HFF-Myc (cell line): ENCODE measurements at places on chromosomes 12 and 14.

- no peak for DNase-seq
Measured at GRCh38 chr12:68011882-68012207, 22.6 kb downstream of the IFNG-AS1 start.

GRCh38 chr14:26398616-26399015, 199.2 kb downstream of the NOVA1 start:
- DNase-seq = no peak

GRCh38 chr14:49945448-49946319, 52.8 kb downstream of the ARF6 start:
- DNase-seq = no peak

GRCh38 chr12:2354151-2354991, 301.6 kb downstream of the CACNA1C start:
- no peak for DNase-seq

DNA sequence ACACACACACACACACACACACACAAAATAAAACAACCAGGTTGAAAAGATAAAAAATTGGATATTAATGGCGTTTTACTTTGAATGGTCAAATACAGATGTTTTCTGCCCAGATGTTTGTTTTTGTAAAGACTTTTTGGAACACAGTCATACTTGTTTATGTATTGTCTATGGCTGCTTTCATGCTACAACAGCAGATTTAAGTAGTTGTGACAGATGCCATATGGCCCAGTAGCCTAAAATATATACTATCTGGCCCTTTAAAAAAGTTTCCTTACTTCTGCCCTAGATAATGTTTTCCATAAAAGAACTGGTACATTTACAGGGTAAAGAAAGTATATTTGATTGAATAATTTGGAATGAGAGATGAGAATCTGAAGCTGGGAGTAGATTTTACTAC, 1362.8 kb upstream of the SEL1L start:
- DNase-seq = no peak

- DNase-seq = no peak
Measured at GRCh38 chr12:55633151-55633550, 3.5 kb upstream of the OR10P1 start.

- no peak for DNase-seq
Measured at GRCh38 chr12:9741726-9742125, 8.8 kb upstream of the CLECL1 start.

- no peak for DNase-seq
Measured at GRCh38 chr12:104790296-104791125, 167.6 kb downstream of the SLC41A2 start.

GRCh38 chr12:130458341-130458740, 120.7 kb downstream of the PIWIL1 start:
- DNase-seq = no peak

DNA sequence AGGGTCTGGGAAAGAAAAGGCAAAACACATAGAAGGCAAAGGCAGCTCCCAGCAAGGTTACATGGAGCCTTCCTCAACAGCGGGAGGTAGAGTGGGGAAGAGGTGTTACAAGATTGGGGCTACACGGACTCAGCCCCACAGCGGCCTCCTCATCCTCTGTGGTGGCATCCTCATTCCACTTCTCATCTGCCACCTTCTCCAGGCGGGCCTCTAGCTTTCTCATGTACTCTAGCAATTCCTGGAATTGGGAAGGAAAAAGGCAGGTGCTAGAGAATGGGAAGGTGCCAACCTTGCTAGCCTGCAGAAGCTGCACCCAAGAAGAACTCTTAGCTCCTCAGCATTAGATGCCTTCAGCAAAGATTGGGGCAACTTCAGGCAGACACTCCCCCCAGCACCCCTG, 13.2 kb downstream of the CALCOCO1 start:
- DNase-seq = no peak

GRCh38 chr14:104262515-104263514, 124.4 kb downstream of the KIF26A start:
- DNase-seq = no peak

DNA sequence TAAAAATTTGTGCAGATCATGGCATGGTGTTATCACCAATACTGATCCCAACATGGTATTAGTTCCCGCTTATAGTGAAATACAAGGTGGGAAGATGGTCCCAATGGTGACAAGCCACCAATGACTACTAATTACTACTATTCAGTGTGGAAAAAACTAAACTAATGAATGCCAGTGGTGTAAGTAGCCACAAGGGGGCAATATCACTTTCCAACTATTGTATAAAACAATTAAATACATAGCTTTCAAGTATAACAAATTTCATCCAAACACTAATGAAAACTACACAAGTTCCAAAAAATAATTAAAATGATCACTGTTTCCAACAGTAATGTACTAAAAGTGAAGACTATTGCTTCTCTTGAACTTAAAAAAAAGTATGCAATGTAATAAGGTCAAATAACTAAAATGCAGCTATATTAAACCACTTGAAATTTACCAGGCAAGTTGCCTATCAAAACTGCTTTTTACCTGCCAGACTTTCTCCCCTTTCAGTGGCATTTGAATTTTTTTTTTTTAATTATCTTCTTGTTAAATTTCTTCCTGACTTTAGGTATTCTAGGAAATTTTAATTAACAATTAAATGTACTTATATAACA, 58.0 kb downstream of the PAPLN start:
- peak; percentile 20 for DNase-seq

DNA sequence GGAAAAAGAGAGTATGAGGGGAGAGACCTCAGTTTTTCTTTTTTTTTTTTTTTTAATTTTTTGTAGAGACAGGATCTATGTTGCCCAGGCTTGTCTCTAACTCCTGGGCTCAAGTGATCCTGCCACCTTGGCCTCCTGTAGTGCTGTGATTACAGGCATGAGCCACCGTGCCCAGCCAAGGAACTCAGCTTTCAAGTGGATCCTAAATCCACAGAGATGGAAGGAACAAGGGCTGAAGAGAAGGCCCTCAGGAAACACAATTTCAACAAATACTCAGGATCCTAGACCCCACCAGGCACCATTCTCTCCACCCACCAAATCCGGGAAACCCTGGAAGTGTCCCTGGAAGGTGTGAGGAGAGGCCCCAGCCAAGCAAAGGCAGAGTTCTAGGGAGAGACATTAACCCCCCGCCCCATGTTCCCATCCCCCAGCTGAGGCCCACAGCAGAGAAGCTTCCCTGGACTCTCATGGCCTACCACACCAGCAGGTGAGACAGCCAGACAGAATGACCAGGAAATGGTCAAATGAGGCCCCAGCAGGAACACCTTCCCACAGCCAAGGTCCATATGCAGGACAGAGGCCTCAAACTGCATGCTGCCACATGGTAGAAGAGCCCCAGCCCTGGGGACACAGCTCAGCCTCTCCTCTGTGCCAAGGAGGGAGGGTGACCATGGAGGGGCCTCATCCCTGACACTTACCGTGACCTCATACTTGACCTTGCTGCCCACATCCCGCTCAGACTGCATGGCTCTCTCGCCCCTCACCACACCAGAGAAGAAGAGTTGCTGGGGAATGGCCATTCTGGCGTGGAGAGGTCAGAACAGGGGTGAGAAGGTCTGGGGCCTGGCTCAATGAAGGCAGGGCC, 14.1 kb downstream of the ITGA7 start:
- DNase-seq = no peak

DNA sequence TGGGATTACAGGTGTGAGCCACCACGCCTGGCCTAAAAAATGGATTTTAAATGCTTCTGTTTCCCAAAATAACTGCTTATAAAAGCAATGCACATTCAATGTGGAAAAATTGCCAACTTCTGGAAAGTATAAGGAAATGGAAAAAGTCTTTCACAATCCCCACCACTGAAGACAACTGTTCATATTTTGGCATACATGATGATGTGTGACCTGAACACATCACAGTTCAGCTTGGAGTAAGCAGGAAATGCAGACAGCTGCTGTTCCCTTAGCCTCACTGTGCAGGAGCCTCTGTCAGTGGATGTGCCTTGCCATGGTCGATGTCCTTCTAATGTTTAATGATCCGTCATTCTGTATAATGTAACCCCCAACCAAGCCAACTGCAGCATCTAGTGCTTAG, 5.2 kb downstream of the MTERF2 start:
- no peak for DNase-seq

- no peak for DNase-seq
Measured at GRCh38 chr14:93337143-93337753, 4.4 kb upstream of the BTBD7 start.

GRCh38 chr12:62966990-62967506, 32.1 kb upstream of the PPM1H start:
- DNase-seq = no peak

DNA sequence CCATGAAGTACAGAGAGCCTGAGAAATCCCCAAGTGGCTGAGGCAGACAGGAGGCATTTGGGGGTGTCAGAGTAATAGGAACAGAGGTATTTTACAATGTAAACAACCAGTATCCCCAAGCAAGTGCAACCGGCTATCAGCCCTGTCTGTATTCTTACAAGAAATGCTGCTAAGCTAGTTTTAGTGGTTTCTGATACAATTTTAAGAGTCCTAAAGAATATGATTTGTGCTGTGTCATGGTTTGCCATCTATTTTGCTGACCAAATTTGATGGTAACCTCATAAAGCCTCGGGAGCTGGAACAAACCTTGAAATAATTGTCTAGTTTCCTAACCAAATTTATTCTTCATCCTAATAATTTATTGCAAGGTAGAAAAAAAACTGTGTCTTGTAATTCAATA, 46.7 kb upstream of the EGLN3 start:
- no peak for DNase-seq

GRCh38 chr12:68786929-68787328, 21.0 kb upstream of the MDM2 start:
- no peak for DNase-seq

DNA sequence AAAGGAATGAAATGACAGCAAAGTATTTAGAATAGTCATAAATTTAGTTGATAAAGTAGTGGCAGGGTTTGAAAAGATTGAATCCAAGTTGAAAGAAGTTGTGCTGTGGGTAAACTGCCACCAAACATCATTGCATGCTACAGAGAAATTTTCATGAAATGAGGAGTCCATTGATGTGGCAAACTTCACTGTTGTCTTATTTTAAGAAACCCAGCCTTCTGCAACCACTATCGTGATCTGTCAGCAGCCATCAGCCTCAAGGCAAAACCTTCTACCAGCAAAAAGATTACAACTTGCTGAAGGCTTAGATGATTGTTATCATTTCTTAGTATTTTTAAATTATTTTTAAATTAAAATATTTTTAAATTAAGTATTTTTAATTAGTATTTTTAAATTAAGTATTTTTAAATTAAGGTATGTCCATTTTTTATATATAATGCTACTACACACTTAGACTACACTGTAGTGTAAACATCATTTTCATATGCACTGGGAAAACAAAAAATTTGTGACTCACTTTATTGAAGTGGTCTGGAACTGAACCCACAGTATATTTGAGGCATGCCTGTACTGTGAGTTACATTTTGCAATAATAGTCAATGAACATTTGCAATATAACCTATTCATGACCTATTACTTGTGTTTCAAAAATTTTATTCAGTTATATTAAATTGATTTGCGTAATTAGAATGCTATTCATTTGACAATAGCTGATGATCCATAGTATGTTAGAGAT, 67.2 kb upstream of the SYT1 start:
- DNase-seq = no peak

DNA sequence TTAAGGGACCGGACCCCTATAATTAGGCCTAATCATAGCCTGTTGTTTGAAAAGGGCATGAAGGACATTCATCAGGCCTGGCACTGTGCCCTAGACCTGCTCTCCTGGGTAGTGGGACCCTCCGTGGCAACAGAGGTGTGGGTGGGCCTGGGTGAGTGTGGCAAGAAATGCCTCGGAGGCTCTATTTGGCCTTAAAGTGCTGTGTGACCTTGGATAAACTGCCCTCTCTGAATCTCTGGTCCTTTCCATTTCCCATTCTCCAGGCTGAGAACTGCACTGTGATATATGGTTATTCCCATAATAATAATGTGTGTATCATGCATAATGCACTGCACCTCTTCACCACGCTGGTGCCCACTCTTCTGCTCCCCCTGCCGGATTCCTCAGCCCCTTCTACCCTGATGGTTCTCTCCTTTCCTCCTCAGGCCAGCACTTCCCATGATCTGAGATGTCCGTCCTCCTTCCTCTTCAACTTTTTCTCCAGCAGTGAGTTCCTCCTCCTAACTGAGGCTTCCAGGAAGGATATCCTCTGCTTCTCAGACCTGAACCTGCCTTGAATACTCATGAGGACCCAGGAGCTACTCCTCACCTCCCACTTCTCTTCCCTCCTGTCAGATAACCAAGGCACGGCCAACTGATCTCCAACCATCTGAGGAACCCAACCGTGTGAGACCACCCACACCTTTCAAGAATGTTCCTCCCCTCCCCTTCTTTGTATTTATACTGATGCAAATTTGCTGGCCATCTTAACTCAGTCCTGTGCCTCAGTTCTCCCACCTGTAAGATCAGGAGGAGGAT, 111.0 kb upstream of the PZP start:
- DNase-seq = no peak

DNA sequence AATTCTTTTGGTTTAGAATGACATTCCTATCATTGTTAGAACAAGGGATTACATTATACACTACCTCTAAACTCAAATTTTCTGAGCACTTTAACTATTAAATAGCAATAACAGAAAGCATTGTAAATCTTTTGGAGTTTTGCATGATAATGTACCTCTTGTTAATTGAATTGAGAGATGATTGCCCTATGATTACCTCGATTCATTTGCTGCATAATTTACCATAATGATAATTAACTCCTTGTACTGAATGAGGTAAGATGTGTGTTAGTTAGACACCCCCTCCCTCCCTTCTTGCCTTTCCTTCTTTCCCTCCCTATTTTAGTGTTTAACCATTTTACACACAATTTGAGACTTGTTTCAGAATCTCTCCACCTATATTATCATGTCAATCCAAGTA, 469.2 kb downstream of the DIO2 start:
- DNase-seq = no peak

GRCh38 chr14:103740991-103741689, 25.5 kb downstream of the ZFYVE21 start:
- DNase-seq = no peak

- no peak for DNase-seq
Measured at GRCh38 chr12:104360983-104361707, 57.6 kb downstream of the EID3 start.

DNA sequence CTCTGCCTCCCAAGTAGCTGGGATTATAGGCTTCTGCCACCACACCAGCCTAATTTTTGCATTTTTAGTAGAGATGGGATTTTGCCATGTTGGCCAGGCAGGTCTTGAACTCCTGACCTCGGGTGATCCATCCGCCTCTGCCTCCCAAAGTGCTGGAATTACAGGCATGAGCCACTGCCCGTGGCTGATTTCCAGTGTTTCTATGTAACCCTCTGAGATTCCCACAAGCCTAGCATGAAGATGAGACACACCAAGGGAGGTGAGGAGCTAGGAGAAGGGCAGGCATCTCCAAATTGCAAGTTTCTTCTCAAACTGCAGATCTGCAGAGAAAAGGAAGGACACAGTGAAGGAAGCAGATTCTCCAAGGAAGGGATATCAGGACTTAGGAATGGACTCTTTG, 125.0 kb downstream of the CACNA1C start:
- no peak for DNase-seq

- no peak for DNase-seq
Measured at GRCh38 chr12:82966001-82966559, 279.4 kb downstream of the TMTC2 start.

DNA sequence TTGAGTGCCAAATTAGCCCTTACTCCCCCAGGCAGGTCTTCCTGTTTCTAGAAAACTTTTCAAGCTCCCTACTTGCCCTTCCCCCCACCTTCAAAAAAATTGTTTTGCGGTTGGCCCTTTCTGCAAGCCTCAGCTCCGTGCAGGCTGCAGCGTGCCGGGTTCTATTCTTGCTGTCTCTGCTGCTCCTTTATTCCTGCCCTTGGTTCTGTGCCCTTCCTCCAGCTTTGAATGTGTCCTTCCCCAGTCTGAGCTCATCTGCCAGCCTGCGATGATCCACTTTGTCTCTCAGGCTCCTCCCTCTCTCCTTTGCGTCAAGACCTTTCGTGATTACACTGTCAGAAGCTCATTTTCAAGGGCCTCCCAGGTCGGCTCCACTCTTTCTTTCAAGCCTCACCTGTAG, 98.6 kb downstream of the IRF2BPL start:
- DNase-seq = no peak
